ENCODE measurements at places on chromosomes 7 and 10.
A peak's percentile ranks its signal among the peaks of the same experiment; 100 is the strongest.

- DNase-seq, result no peak
Observed at GRCh38 chr7:37683246-37684120, at the start of gene GPR141. GPR141 (plus strand) TSS chr7:37683766; CDS start chr7:37740394, 56,628 bp downstream.

GRCh38 chr7:108576116-108576515 is 6.4 kb downstream of the DNAJB9 start:
- no peak for DNase-seq

GRCh38 chr10:4918236-4918635 is 45.0 kb upstream of the AKR1C1 start:
- peak; percentile 75 for DNase-seq

DNA sequence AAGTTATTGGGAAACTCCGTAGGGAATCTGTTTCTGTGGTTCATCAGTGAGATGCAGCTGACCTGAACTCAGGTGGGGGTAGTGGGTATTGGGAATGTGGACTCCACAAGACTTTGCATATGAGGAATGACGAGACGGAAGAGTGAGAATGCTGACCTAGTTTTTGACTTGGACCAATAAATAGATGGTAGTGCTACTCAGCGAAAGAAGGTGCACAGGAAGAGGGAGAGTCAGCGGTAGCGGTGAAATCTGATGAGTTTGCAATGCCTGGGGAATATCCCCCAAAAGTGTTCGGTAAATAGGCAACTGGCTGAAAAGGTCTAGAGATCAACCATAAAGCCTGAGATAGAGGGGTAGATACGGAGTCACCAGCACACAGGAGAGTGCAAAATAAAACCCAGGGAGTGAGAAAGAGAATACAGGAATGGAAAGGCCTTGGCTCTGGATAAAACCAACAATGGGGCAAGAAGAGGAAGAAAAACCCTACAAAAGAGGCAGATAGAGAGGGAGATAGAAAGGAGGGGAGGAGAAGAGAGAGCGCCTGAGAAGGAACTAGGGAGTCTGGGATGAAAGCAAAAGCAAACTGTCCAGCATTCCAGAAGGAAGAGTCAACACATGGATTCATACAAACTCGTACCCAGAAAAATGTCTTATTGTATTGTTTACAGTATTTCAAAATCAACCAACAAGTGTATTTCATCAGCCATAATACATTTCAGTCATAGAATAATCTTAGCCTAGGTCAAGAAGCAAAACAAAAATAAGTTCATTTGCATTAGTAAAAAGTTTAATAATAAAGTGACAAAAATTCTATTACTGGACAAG is 5.4 kb downstream of the ARHGAP21 start:
- no peak for DNase-seq

DNA sequence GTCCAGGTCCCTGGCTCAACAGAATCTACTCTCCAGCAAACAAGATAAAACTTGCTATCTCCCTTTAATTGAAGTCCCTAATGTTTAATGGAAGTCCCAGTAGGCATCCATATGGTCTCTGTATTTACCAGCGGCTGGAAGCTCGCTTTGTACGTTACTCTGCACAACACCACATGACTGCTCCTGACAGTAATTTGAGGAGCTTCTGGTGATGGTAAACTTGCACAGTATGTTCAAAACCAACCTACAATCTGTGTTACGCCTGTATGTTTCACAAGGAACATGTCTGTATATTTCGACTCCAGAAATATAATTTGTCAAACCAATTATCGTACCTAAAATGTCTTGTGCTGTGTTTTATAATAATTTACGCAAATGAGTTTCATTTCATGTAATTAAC is 4.4 kb upstream of the TECPR1 start:
- DNase-seq, result peak; percentile 95

GRCh38 chr10:44682507-44682906 is 228.6 kb upstream of the TMEM72 start:
- DNase-seq, result no peak

DNA sequence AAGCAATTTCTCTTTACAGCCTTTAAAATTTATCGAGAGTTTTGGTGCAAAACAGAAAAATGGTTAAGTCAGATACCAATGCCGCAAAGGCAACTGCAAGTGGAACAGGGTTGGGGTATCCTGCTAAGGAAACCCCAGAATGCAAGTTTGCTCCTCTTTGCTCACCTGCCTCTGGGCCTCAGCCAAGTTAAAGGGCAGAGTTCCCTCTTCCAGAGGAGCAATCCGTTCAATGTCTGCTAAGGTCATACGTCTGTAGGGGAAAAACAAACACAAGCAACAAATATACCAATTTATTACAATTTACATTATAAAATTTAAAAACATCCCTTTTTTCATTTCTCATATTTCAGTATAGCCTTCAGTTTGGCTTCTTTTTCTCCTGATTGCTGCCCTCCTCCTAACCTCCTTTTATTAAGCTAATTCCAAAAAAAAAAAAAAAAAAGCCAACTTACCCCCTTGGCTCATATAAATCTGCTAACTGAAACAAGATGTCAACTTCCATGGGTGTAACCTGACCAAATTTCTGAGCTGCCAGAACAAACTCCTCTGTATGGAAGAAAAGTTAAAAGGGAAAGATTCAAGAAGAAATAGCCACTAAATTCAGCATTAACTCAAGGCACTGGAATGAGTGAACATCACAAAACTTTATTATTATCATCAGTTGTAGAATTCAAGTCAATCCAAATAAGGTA is 132.6 kb downstream of the SLC25A13 start:
- DNase-seq, result no peak

DNA sequence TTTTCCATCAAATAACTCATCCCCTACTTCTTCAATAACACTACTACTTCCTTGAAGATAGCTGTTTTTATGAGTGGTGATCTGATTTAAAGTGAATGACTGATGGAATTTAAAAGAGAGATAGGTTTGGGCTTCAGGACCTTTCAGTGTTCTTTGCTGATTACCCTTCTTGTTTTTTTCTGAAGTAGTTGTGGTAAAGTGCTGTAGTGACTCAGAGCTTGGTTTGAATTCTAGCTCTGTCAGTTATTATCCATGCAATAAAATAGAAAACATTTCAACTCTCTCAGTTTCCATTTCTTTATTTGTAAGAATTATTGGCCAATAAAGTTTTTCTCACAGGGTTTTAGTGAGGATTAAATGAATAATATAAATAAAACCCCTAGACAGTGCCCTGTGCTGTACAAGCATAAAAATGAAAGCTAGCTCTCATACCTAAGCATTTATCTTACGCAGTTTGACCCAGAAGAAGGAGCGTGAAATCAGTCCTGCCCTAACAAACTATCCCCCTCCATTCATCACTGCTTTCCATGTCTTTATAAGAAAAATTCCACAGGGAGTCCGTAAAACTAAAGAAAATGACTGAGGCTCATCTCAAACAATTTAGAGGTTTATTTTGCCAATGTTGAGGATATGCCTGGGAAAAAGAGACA is 25.1 kb upstream of the AKAP9 start:
- DNase-seq, result no peak

DNA sequence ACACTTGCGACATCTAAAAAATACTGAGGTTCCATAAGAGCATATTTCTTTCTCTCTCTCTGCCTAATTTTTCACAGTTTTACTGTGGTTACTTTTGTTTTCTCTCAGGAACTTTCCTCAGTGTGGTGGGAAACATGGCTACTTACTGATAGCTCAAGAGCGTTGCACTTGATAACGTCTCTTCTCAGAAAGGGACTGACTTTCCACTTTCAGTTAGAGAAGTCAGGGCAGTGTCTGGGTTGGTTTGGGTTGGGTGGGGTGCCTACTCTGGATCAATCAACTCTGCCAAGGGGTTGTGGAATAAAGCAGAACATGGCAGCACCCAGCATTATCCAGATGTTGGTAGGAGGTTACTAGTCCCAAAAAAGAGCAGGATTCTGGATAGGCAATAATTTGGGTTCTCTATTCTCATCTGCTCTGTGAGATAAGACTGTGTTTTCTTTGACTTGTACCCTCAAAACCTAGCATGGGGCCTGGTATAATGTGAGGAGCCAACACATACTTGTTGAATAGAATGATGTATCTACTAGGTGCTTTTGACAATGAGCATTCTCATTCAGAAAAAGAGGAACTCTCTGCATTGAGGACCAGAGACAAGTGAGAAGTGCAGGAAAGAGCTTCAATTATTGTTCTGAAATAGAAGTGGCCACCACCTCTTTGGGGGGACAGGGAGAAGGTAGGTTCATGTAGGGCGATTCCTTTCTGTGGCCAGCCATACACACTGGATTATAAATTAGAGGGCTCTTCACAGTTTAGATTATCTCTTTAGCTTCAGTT is 315.7 kb downstream of the REEP3 start:
- no peak for DNase-seq

DNA sequence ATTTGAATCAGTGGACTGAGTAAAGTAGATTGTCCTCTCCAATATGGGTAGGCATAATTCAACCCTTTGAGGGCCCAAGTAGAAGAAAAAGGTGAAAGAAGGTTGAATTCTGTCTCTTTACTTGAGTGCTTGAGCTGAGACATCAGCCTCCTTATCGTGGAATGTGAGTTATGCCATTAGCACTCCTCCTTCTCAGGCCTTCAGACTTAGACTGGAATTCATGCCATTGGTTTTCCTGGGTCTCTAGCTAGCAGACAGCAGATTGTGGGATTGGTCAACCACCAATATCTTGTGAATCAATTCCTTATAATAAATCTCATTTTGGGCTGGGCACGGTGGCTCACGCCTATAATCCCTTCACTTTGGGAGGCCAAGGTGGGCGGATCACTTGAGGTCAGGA is 89.2 kb downstream of the CUL2 start:
- no peak for DNase-seq

DNA sequence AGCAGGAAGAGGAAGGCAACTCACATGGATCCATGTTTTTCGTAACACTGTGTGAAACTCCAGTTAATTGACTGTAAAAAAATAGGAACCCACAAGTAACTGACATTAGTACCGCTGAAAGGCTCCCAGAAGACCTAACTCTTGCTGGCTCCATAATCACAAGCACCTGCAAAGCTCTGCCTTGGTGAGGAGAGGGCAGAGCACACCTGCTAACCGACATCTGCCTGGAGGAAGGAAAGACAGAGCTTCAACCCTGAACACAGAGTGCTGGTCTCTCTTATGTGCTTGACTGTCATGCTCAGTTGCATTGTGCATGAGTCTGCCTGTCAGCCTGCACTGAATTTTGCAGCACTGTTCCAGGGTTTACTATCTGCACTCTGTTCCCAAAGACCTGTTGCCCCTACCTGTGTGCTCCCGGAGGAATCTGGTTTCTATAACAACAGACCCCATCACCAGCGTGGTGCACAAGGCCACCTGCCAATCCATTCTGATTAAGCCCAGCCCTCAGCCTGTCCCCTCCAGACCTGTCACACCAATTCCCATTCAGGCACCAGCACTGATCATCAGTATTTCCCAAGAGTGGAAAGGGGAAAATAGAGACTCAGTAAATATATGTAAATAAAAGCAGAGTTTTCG is 63.1 kb upstream of the ANKRD1 start:
- DNase-seq, result peak; percentile 41

Measured in NCI-H2171 treated with DMSO at 0.1 percent for 48 hours (cell line).